ENCODE measurements at places on chromosomes 13 and 19. TPM values are rescaled to one million over a fixed set of nuclear protein-coding genes. Genes with fewer than 3 reads are reported as not detected.

GRCh38 chr13:30038884-30039283 lies 188.5 kb upstream of the UBL3 start:
- H3K4me3 ChIP-seq = no peak overlapping the region
- no peak overlapping the region for H3K27ac ChIP-seq
- no peaks in the 10 kb centered on the region for H3K36me3 ChIP-seq
- no peaks in the 10 kb centered on the region for H3K27me3 ChIP-seq
- no peak for DNase-seq
- no peaks in the 10 kb centered on the region for H3K4me1 ChIP-seq

DNA sequence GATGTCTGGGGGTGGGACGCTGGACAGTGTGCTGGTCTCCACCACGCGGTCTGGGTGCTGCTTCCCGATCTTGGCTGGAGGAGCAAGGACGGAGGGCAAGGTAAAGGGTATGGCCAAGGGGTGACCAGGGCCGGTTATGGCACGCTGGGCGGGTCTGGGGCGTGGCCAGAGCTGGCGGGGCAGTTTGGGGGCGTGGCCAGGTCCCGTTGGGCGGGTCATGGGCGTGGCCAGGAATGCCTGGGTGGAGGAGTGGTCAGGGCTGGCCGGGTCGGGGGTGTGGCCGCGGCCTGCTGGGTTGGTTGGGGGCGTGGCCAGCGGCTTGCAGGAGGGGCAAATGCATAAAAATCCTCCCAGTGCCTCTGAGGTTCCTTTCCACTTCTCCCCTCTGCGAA lies 19.2 kb downstream of the GPX4 start:
- peaks cover 73% of the 10 kb centered on the region for H3K36me3 ChIP-seq
- peaks cover 3% of the 10 kb centered on the region for H3K4me1 ChIP-seq
- H3K27me3 ChIP-seq = no peaks in the 10 kb centered on the region
- H3K4me3 ChIP-seq = no peak overlapping the region
- DNase-seq = no peak
- no peak overlapping the region for H3K27ac ChIP-seq

- no peak overlapping the region for H3K4me3 ChIP-seq
- H3K27me3 ChIP-seq = no peaks in the 10 kb centered on the region
These were observed 139.3 kb downstream of the IRS2 start for GRCh38 chr13:109647053-109647452.

GRCh38 chr19:21020298-21021227 lies at the start of gene ZNF430:
ZNF430 (plus strand) TSS chr19:21020657; CDS start chr19:21020801, 144 bp downstream.
- H3K4me1 ChIP-seq = peaks cover 43% of the 10 kb centered on the region
- peak; percentile 95 for DNase-seq
- H3K36me3 ChIP-seq = no peaks in the 10 kb centered on the region
- peak within 1 kb of the TSS; percentile 98 for H3K4me3 ChIP-seq
- peak within 1 kb of the TSS; percentile 95 for H3K27ac ChIP-seq

The NEK5 gene
- not detected for total RNA-seq

Data from CD4-positive, alpha-beta memory T cell (primary cell).